ENCODE measurements at places on chromosomes 11 and 22.

DNA sequence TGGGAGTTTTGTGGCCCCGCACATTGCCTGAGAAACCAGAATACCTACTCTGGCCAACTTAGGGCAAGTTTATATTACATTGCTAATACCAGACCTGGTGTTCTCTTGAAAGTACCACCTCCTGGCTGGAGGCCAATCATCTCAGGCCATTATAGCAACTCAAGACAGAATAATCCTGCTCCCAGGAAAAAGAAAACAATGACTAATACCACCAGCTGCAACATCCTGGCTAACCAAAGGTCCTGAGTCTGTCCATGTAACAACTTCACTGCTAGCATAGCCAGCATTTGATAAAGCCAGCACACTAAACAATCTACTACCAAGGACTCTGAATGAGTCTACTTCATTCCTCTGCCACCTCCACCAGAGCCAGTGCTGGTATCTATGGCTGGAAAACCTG, 1298.7 kb upstream of the CNTN5 start:
- no peak for DNase-seq

- DNase-seq, result no peak
Observed at GRCh38 chr11:68838572-68838964, 3.1 kb downstream of the CPT1A start.

- DNase-seq, result no peak
Observed at GRCh38 chr11:118068206-118068944, 8.5 kb upstream of the TMPRSS4 start.

- no peak for DNase-seq
Observed at GRCh38 chr11:57133366-57134038, 48.3 kb upstream of the LRRC55 start.

- DNase-seq, result no peak
Observed at GRCh38 chr11:30585892-30586250, 282 bp downstream of the MPPED2 start.

- peak; percentile 57 for DNase-seq
Observed at GRCh38 chr11:68002938-68003845, 705 bp downstream of the UNC93B1 start.

- no peak for DNase-seq
Observed at GRCh38 chr11:38438091-38438490, 1840.1 kb upstream of the RAG2 start.

DNA sequence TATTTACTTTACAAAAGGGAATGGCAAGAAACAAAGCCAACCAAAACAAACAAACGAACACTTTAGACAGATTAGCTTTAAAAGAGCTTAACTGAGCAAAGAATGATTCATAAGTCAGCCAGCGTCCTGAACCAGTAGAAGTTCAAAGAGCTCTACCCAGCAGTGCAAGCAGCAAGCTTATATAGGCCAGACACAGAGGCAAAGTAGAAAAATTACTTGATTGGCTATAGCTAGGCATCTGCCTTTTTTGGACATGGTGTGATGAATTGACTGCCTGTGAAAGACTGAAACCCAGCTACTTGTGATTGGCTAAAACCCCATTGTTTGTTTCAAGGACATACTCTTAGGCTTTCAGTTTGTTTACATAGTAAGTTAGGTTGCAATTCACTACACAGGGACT, 2120.0 kb upstream of the RAG2 start:
- DNase-seq, result no peak

- no peak for DNase-seq
Observed at GRCh38 chr11:81203876-81204275, 1529.8 kb downstream of the FAM181B start.

- DNase-seq, result no peak
Observed at GRCh38 chr11:25958045-25958444, 373.9 kb upstream of the ANO3 start.

GRCh38 chr11:130122141-130122575, 37.4 kb upstream of the ST14 start:
- DNase-seq, result no peak

GRCh38 chr11:106014620-106015019, 7.4 kb downstream of the MSANTD4 start:
- no peak for DNase-seq

All from SJSA1 (cell line).